ENCODE measurements at places on chromosomes 7 and 10.

- no peak for DNase-seq
Observed at GRCh38 chr10:27743877-27744801, 1.5 kb downstream of the MKX start.

- no peak for DNase-seq
Observed at GRCh38 chr7:113093561-113093960, 6.9 kb upstream of the GPR85 start.

- no peak for DNase-seq
Observed at GRCh38 chr10:34916314-34916713, 101.2 kb upstream of the PARD3 start.

DNA sequence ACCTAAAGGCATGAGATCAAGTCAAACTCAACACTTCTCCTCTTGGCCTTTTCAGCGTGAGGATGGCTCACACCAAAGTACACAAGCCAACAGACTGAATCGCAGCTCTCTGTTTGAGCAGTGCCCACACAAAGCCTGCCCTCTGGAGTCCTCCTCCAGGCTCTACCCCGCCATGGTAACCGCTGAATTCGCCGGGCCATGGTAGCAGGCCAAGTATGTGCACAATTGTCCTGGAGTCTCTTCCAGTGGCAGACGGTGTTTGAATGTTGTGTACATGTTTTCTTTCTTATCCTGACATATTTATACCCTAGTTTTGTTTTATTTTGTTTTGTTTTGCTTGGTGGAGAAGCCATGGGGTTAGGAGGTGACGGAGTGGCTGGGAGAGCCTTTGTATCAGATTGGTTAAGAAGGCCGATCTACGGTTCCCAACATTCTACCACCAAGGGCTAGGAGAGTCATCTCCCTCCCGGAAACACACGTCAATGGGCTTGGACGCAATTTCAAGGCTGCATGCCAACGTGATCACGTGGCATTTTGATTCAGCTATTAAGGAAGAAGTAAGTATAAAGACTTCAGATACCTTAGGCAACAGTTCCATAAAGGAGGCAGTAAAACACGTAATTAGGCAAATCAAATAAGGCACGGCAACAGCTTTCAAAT lies 12.1 kb upstream of the SHH start:
- no peak for DNase-seq

GRCh38 chr10:107022600-107023354 lies 141.7 kb downstream of the SORCS1 start:
- DNase-seq = no peak

DNA sequence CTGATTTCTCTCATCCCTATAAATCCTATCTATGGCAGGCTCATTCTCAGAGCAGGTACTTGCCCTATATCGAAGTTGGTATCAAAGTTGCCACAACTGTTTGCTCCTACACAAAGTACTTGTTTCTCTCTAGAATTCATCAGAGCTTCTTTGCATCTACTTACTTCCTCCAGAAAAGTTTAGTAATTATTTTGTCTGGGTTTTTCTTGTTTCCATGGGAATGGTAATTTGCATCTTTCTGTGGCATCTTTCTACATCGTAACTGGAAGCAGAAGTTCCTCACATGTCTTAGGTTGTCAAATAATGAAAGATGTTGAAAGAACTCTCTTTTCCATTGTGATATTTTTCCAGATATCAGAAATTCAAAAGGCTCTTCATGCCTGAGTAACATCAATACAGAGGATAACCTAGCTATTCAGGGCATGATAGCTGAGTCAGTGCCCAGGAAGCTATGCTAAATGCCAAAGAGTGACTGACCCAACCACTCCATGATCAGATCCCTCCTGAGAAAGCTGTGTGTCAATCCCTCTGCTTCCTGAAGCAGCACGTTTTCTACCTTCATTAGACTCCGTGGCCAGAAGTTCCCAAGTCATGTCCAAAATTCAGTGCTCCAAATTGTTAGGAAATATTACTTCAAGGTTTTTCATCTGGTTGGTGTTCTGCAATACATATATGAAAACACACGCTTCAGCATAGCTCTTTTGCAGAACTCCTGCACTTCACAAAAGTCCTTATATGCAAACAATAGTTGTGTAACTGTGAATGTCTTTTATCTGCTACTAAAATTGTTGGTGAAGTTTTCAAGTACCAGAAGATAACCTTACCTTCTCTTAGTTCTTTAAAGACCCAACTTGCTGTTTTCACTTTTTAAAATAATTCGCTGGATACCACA lies 216.5 kb downstream of the VTI1A start:
- DNase-seq = no peak

DNA sequence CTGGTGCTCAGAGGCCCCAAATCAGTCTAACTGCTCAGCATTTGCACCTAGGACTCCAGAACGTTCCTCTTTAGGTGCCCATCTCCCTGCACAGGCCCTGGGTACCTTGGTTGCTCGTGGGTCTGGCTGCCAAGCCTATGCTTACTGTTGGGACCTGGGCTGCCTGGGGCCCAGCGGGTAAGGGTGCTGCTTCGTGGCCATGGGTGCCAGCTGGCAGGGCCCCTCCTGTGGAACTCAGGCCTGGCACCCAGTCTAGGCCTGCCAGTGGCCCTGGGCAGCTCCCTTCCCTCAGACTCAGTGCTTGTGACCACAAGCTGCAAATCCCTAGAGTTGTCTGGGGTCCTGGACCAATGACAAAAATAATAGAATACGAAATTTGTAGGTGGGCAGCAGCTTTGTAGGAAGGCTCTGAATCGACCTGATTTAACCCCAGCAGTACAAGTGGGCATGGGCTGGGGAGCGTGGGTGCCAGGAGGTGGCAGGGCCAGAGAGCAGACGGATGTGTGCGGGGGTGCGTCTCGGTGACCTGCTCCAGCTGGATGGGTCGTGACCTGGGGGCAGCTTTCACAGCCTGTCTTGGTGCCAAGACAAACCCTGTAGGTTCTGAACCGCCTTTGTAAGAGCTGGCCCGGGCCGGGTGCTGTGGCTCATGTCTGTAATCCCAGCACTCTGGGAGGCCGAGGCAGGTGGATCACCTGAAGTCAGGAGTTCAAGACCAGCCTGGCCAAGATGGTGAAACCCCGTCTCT lies 69.7 kb downstream of the MKI67 start:
- no peak for DNase-seq

DNA sequence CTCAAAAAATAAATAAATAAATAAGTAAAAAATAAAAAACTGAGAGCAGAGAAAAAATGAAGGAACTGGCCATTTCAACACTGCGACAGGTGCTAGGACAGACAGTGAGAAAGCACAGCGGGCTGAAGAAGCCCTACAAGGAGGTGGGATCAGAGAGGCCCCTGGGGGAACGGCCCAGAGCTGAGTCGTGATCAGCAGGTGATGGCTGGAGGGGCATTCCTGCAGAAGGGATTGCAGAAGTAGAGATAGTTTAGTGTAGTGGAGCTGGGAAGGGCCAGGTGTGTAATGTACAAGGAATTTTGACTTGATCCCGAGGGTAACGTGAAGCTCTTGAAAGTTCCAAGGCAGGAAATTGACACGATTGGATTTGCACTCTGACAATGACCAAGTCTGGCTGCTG lies 112.1 kb downstream of the CUL2 start:
- no peak for DNase-seq

DNA sequence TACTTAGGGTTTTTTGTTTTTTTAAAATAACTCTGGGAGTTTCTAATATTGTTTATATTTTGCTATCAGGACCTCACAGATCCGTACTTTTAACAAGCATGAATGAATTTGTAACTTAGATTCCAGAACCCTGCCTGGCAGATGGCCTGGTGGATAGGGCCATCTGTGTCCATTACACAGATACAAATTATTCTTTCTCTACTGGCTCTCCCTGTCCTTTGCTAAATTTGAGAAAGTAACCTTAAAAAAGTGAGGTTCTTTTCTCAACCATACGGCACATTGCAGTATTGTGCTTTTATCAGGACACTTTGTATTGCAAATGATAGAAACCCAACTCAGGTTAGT lies 26.6 kb downstream of the LCOR start:
- DNase-seq = no peak

GRCh38 chr10:11208908-11209829 lies 191.5 kb downstream of the CELF2 start:
- DNase-seq = no peak

DNA sequence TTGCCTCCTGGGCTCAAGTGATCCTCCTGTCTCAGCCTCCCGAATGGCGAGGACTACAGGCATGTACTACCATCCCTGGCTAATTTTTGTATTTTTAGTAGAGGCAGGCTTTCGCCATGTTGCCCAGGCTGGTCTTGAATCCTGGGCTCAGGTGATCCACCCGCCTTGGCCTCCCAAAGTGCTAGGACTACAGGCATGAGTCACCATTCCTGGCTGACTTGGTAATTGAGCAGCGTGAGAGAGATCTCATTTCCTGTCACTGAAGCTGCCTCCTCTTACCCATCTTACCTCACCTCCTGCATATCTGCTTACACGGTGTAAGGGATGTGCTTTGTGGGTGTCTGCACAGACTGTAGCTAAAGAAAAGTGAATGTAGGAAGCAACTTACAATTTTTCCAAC lies 9.7 kb downstream of the IFIT3 start:
- DNase-seq = peak; percentile 39

GRCh38 chr10:12702215-12702770 lies 299.2 kb downstream of the CCDC3 start:
- DNase-seq = no peak

- DNase-seq = no peak
Observed at GRCh38 chr7:2044311-2044882, 188.3 kb downstream of the MAD1L1 start.

DNA sequence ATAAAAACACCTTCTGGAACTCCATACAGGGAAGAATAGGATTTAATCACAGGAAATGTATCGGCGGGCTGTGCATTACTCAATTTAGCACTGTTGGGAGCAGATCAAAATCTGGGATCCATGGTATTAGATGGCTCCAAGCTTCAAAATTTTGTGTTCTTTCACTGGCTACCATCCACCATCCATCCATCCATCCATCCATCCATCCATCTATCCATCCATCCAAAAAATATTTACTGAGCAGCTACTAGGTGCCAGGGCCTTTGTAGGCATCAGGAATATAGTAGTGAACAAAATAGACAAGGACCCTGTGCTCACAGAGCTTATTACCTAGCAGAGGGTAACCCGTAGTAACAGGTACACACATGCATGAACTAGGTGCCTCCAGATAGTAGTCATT lies 280.2 kb downstream of the CCDC3 start:
- DNase-seq = no peak

- no peak for DNase-seq
Observed at GRCh38 chr10:99583687-99584086, 36.6 kb downstream of the SLC25A28 start.

DNA sequence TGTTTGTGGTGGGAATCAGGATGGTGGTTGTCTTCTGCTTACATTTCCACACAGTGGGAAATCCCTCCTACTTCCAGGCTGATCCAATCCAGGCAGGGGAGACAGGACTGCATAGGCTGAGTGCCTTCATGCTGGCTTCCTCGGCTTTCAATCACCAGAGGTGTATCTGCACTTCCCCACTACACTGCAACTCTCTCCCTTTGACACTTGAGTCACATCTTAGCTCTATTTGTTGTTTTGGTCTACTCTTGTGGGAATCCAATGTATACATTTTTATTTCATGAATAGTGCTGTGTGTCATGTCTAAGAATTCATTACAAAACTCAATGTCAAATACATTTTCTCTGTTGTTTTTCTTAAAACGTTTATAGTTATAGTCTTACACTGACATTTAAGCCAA lies 735.6 kb downstream of the XPNPEP1 start:
- no peak for DNase-seq

DNA sequence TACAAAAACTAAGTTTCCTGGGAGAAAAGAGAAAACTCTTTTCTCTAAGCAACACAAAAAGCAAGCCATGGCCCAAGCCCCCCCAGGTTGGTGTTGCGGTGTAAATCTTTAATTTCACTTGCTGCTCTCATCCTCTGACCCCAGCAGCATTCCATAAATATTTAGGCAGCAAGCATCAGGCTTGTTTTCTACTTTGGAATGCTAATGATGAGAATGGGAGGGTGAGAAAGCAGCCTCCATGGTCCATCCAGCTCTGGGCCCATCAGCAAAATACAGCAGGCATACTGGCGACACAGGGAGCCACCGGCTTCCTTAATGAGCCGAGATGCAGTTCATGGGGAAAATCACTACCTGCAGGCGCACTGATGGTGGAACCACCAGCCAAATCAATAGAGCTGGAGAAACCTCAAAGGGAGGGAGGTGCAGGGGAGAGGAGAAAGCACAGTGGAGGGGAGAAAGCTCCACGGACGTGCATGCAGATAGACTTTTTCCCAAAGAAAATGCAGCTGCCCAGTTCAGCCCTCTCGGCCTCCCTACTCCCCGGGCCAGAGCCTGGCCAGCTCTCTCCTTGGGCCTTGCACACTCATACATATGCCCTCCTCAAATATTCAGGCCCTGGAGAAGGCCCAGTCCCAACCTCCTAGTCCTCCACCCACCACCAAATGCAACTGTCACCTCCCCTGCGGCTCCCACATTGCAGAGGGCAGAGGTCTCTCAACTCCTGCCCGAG lies 131.9 kb downstream of the GRID1 start:
- no peak for DNase-seq

DNA sequence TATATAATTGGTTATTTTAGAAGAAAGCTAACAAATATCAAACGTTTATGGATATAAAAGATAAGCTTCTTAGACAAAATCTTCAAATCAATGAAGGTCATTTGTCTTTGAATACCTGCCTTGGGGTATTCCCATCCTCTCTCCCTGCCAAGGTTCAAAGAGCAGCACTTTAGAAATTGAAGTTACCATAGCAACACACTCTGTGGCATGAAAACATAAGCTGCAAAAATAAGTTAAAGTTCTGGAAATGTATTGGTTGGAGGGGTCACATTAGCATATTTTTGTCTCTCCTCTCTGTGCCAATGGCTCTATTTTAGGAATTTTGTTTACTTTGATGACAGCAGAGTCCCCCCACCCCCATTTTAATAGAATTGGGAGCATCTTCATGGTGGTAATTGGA lies 12.0 kb downstream of the ECHDC3 start:
- no peak for DNase-seq

GRCh38 chr10:14470920-14471319 lies 140.2 kb upstream of the FRMD4A start:
- no peak for DNase-seq

DNA sequence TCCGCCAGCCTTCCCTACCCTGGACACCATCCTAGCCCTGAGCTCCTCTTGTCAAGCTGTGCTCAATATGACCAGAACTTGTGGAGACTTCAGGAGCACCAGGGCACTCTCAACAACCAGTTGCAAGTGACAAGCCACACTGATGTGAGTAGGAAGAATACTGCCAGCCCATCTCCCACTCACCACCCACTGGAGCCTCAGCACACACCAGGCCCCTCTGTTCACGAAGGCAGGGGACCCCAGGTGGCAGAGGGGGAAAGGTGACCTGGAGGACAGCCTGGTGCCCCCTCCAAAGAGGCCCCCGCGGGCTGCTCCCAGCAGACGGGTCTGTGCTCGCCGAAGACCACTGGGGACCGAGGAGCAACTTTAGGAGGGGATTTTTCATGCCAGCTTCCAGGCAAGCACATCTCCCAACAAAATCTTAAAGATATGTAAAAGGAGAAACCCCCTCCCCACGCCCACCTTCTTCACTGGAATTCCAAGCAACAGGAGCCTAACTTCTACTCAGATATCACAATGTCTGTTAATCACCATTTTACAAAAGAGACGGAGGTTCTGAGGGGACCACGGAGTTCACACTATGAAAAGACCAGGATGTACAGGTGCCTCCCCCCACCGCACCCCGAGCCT lies 1.0 kb downstream of the MMD2 start:
- no peak for DNase-seq

GRCh38 chr10:67648613-67649229 lies 47.3 kb downstream of the CTNNA3 start:
- no peak for DNase-seq

- no peak for DNase-seq
Observed at GRCh38 chr10:106982268-106982667, 182.2 kb downstream of the SORCS1 start.

- no peak for DNase-seq
Observed at GRCh38 chr7:12244694-12245093, 33.6 kb downstream of the TMEM106B start.

All from activated T-helper 1 cell treated with anti-CD3 and anti-CD28 coated beads, Interleukin-12 subunit alpha, Interleukin-12 subunit beta, Interleukin-2, Interleukin-4 antibody, amounts not matched to agents 30 ng/mL and 10 ng/mL and 1 ng/mL, durations not matched to agents 14 hours and 24 hours and 36 hours (primary cell).